Stimulated activated CD8-positive, alpha-beta memory T cell treated with anti-CD3 and anti-CD28 coated beads, Interleukin-4, amount 100 ng/mL, for 48 hours (primary cell): ENCODE measurements at places on chromosomes 1 and 21.

- DNase-seq, result no peak
These were observed 16.8 kb downstream of the PLXNA2 start for GRCh38 chr1:208227366-208227765.

DNA sequence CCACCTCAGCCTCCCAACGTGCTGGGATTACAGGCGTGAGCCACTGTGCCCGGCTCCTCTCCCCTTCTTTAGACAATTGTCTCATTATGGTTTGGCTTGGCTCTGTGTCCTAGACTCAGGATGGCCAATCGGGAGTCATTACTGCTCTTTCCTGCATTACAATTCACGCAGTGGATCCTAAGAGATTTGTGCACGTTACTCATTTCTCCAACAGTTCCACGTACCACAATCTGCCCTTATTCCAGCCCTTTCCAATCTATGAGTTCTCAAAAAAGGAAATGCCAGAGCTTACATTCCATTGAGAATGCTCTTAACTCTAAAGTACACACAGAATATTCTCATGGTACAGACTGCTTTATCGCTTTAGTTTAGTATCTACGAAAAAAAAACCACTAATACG lies 357.0 kb downstream of the GPATCH2 start:
- DNase-seq, result no peak

- DNase-seq, result peak; percentile 50
These were observed 126.7 kb downstream of the NR5A2 start for GRCh38 chr1:200154069-200154767.

GRCh38 chr1:9629445-9630201 lies 21.9 kb upstream of the PIK3CD start:
- DNase-seq, result peak; percentile 87

DNA sequence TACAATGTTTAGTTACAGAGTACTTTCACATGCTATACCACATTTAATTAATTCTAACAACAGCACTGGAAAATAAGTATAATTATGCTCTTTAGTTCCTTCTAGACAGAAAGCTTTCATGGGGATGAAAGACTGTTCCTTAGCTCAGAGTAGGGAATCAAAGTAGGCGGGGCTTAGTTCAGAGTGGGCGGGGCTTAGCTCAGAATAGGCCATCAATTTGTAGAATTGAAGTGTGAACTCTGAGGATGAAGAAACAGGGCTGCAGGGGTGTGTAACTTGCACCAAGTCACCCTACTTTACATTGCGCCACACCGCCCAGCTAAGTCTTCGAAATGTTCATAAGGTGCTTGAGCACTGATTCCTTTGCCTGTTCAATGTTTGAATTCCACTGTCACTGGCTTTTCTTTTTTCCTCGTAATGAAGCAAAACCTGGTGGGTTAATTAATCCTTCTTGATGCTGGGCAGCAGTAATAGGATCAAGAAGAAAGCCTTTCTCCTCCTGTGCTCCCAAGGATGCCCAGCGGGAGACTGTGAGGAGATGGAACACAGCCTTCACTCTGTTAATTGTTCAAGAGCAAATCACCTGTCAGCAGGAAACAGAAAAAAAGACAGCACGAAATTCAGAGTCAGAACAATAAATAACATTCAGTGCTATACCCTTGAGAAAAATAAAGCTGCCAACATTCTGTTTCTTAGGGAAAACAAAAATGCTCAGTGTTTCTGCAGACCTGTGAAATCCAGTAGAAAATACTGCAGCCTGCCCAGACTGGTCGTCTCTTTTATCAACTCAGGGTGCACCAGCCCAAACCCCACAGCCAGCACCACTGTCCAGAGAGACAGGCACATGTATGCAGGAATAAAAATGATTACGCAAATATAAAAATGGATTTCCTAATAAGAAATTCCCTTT lies 66.5 kb upstream of the CAMK1G start:
- DNase-seq, result no peak

GRCh38 chr1:63148825-63149645 lies 173.3 kb upstream of the FOXD3 start:
- DNase-seq, result peak; percentile 25

DNA sequence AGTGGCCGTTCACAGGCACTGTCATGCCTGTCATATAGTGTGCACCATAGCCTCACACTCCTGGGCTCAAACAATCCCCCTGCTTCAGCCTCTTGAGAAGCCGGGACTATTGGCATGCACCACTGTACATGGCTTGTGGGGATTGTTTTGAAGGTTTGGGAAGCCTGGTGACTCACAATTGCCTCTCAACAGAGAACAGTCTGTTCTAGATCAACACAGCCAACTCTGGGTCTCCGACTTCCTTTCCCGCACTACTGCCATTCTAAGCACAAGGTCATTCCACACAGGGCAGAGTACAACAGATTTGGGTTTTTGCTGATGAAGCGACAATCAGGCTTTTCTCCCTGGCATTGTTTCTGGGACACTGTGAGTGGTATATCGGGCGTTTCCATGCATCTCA lies 15.5 kb upstream of the AHCTF1 start:
- DNase-seq, result no peak

- no peak for DNase-seq
These were observed 29.0 kb downstream of the RBM11 start for GRCh38 chr21:14244911-14245310.

GRCh38 chr21:46084709-46085108 lies 13.2 kb upstream of the COL6A2 start:
- no peak for DNase-seq

DNA sequence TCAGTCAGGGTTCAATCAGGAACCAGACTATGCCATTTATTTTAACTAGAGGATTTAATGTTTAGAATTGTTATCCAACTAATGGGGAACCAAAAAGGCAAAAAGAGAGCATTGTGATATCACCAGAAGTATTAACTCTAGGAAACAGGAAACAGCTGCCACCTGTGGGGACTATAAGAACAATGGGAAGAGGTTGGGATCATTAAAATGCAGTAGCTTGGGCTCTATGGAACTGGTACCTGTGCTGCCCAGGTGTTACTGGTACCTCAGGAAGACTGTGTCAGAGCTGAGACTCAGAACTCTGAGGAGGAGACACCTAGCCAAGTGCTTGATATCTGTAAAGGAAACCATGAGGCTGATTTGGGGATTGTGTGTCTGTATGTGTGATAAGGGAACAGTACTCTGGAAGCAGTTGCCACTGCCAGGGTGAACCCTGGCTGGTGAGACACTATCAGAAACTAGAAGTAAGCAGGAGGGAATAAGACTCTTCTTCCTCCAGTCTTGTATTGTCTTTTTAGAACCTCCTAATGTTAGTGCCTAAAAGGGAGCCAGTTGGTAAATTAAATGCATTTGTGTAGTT lies 49.4 kb downstream of the MAN1A2 start:
- DNase-seq, result no peak
